ENCODE measurements at places on chromosomes 6 and 20.
A peak's percentile ranks its signal among the peaks of the same experiment; 100 is the strongest.

GRCh38 chr6:20433929-20434328, 32.2 kb downstream of the E2F3 start:
- DNase-seq, result no peak

DNA sequence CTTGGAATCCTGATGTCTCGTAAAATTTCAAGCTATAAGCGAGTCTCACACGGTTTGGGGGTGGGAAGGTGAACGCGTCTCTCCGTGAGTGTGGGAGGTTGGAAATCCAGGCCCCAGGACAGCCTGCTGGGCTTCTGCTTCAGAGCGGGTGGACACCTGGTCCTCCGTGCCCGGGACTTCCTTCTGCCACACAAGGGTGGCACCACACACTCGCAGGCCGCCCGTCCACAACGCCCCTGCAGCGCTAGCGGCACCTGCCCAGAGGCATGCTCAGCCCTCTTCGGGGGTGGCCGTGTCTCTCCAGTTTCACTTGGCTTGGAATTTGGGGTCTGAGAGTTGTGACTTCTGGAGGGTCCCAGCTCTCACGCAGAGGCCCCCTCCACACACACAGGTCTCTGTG, 151.9 kb downstream of the PHACTR3 start:
- no peak for DNase-seq

- no peak for DNase-seq
Observed at GRCh38 chr6:152697634-152698033, at the start of gene MYCT1. TSS of gene MYCT1 (plus strand) at chr6:152697897. CDS start at chr6:152697903, 6 bp downstream.

GRCh38 chr6:3532296-3532916, 75.6 kb upstream of the SLC22A23 start:
- no peak for DNase-seq

- peak; percentile 99 for DNase-seq
Observed at GRCh38 chr6:73461537-73462350, at the start of gene MTO1. TSS of gene MTO1 (plus strand) at chr6:73461737. CDS start at chr6:73461855, 118 bp downstream.

DNA sequence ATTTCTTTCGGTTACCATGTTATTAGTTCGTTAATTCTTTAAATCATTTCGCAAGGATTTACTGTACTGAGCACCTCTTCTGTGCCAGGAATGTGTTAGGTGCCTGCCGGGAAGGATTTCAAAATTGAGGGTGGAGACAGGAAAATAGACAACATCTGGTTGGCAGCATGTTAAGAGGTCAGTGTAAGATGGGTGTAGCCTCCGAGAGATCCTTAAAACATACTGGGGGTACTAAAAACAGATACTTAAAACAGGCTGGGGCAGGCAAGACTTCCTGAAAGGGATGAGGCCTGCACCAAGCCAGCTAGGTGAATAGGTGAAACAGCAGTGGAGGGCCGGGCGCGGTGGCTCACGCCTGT, 178.0 kb upstream of the SGK1 start:
- DNase-seq, result no peak

GRCh38 chr6:168071620-168072019, 7.4 kb downstream of the FRMD1 start:
- DNase-seq, result no peak

DNA sequence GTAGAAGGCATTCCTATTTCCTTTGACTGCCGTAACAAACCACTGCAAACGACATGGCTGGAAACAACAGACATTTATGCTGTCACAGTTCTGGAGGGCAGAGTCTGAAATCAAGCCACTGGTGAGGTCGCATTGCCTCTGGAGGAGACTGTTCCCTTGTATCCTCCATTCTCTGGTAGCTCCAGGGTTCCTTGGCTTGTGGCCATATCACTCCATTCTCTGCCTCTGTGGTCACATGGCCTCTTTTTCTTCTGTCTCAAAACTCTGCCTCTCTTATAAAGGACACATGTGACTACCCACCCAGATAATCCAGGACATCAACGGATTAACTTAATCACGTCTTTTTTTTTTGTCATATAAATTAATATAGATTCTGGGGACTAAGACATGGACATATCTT, 84.4 kb downstream of the LYRM2 start:
- no peak for DNase-seq

GRCh38 chr6:136962661-136963060, 40.6 kb downstream of the SLC35D3 start:
- DNase-seq, result no peak

DNA sequence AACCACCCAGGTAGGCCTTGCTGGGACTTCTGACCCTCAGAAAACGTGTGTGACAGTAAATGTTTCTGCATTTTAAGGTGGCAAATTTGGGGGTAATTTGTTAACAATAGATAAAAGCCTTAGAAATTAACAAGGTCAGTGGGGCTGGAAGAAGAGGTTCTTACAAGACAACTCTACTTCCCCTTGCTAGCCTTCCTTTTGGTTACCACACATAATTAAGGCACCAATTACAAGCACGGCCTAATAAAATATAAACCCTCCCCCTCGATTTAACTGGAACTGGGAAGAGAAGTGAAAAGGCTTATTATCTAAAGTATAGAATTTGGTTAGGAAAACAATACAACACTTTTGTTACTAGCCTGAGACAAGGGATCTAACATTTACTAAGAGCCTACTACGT, 38.8 kb downstream of the ELOVL5 start:
- DNase-seq, result no peak

DNA sequence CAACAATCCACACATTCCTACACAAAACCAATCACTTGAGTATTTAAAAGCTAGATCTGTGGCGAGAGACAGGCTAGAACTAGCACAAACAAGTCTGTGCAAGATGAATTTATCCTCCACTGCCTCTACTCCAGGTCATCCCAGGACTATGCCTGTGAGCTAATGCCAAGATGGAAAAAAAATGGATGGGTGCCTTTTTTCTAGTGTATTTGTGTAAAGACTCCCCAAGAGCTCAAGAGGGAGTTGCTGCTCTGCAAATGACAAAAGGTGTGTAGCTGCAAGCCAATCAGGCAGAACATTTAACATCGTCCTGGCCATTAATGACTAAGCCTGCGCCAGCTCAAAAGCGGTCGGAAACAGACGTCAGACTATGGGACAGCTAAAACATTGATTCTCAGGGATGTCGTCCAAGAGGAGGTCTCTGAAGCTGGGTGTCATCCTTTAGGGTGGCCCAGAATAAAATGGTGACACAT, 21.9 kb downstream of the ATXN1 start:
- no peak for DNase-seq

GRCh38 chr6:158284876-158285655, 27.2 kb upstream of the TULP4 start:
- no peak for DNase-seq

- DNase-seq, result peak; percentile 61
Observed at GRCh38 chr6:147285087-147285855, 81.1 kb downstream of the STXBP5 start.

DNA sequence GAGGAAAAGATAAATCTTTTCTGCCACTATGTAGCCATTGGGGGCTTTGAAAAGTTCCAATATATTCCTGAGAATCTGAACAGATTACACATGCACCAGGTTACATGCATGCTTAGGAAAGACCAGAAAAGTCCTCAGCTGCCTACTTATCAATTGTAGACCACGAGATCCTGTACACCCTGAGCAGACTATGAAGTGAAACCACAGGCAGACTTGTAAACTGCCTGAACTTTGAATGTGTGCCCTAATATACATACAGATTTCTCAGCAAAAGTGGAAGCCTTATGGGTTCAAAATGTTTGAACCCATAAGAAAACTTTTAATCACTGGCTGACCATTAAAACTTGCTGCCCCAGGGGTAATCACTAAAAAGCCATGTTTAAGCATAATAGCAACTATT, 273.5 kb upstream of the RUNX2 start:
- no peak for DNase-seq

DNA sequence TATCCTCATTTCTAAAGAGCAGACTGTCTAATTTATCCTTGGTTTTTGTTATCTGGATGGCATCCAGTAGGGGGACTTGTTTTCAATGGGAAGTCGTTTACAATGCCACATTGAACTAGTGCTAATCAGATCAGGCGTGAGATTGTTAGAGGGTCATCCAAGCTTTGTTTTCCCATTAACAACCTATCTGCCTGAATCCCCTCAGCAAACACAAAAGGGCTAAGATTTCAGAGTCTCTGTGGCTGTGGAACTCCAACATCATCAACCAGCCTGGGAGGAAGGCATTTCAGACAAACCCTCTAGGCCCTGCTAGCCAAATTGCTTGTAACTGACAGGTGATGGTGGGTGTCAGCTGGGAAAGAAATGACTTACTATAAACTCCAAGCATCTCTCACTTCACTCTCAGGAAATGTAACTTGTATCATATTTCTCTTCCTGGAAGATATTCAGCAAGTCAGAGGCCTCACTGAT, 47.7 kb downstream of the COL19A1 start:
- DNase-seq, result no peak

GRCh38 chr6:144690666-144691065, 405.5 kb downstream of the UTRN start:
- DNase-seq, result no peak

DNA sequence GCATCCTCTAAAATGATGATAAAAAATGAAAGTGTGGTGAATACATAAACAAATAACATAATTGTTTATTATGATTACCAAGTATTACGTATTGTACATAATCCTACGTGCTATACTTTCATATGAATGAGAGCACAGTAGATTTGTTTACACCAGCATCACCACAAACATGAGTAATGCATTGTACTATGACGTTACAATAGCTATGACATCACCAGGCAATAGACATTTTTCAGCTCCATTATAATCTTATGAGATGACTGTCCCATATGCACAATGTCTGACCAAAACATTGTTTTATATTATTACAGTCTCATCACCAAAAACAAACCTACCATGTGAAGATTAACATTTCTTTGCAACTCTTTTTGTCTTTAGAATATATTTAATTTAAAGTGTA, 225.7 kb upstream of the TENT5A start:
- no peak for DNase-seq

DNA sequence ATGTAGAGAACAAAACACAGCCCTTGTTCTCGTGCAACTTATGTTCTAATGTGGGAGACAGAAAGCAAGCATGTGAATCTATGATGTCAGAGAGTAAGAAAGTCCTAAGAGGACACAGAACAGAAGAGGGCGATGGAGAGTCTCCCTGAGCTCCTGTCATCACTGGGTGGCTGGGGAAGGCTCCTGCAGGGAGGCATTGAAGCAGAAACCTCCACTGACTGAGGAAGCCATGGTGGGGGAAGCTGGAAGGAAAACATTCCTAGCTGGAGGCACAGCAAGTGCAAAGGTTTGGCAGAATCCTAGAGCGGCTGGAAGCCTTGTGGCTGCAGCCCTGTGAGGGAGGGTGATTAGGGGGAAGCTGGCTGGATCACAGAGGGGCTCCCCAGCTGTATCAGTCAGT, 248.0 kb downstream of the CDH26 start:
- peak; percentile 72 for DNase-seq

GRCh38 chr20:43653966-43654365, 12.9 kb upstream of the MYBL2 start:
- no peak for DNase-seq

- no peak for DNase-seq
Observed at GRCh38 chr6:97207383-97207782, 75.6 kb downstream of the MMS22L start.

- DNase-seq, result no peak
Observed at GRCh38 chr20:42747765-42748411, 441.8 kb downstream of the PTPRT start.

GRCh38 chr20:10111959-10112250, 77.1 kb downstream of the ANKEF1 start:
- no peak for DNase-seq

GRCh38 chr6:124825564-124825963, 136.7 kb upstream of the RNF217 start:
- no peak for DNase-seq

GRCh38 chr6:158752613-158753012, 66.6 kb downstream of the EZR start:
- DNase-seq, result no peak

DNA sequence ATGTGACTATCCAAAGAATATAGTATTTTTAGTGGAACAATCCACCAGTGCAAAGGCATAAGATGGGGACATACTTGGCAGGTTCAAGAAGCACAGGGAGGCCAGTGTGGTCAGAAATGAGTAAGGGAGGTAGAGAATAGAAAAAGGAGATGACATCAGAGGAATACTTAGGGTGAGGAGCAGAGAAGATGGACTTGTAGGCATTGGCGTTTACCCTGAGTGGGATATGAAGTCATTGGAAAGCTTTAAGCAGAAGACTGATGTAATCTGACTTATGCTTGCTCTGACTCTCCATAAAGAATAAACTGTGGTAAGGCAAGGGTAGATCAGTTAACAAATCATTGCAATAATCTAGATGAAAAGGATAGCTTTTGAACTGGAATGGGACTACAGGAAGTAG, 228.7 kb downstream of the GJA1 start:
- no peak for DNase-seq
